EL (cell line): ENCODE measurements at places on chromosomes 7 and 10.

DNA sequence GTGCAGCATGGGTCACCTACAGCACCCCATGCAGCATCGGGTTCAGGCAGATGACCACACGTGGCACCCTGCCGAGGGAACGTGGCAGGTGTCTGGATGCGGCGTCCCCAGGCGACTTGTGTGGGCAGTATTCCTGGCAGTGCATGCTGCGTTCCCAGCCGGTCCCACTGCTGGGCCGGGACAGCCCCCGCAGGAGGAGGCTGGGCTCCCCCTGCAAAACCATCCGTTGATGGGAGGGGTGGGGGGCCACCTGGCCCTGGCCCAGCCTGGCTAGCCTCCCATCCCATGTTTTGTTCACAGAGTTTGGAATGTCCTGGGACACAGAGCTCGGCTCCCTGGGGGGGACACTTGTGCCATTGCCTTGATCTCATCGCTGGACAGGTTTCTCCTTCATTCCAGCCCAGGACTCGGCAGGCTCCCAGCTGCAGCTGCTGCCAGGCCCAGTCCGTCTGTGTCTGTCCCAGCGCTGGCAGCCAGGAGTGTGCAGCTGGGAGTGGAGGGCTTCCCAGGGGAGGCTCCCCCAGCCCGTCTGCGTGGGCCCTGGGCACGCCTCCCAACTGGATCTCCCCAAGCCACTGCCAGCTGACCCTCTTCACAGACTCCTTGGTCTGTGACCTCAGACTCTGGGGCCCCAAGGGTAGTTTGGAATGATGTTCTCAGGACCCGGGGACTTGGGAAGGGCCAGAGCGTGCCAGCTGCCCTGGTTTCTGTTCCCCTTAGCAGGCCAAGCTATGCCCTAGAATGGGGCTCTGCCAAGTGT lies 32.6 kb downstream of the TMEM270 start:
- DNase-seq = no peak

DNA sequence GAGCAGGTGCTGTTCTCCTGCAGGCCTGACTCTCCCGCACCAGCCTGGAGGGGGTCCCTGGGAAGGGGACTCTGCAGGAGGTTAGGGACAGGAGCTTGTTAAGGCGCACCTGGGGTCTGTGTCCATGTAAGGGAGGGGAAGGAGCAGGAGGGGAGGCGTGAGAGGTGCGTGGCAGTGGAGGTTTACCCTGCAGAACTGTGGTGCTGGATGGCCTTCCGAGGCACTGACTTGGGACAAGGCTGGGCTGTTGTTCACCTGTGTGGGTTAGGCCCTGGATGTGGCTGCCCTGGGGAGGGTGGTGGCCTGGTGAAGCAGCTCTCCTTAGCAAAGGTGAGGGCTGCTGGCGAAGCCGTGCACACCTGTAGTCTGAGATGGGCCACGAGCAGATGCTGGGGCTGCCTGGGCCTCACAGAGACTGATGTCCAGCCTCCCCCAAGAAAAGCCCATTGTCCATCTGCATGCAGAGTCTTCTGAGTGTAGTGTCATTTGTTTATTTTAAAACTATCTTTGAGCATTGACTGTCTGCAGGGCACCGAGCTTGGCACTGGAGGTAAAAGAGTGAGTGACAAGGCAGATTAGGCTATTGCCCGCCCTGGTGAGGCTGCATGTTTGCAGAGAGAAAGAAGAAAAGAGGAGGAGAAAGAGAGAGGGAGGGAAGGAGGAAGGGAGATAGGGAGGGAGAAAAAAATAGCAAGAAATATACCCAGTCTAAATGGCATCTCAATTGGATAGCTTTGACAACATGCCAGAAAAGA lies 225.3 kb downstream of the GLRX3 start:
- no peak for DNase-seq

GRCh38 chr7:47795631-47796030 lies 152.6 kb downstream of the PKD1L1 start:
- peak; percentile 92 for DNase-seq

- DNase-seq = no peak
Observed at GRCh38 chr7:23287612-23288011, 11.5 kb upstream of the MALSU1 start.

GRCh38 chr7:17526621-17527020 lies 228.2 kb downstream of the AHR start:
- DNase-seq = no peak

DNA sequence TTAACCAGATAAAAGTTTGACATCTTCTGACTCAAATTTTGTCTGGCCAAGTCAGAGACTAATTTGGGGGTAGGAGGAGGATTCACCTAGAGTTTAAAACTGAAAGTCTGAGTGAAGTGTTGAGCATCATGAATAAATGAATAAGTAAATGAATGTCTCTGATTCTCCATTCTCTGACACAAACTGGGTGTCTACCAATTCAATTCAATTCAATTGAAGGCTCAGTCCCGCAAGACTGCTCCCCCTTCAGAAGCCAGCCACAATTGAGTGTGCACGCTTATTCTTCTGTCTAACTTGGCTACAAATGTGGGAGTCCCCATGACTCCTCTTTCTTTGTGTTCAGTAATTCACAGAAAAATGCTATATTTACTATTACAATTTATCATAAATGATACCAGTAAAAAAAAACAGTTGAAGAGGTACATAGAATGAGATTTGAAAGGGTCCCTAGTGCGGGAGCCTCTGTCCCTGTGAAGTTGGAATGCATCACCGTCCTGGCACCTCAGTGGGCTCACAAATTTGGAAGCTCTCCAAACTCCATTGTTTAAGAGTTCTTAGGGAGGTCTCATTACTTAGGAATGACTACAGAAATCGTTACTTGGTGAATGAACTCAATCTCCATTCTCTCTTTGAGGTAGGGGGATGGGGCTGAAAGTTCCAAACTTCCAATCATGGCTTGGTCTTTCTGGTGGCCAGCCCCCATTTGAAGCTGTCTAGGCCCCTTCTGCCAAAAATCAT lies 243.7 kb upstream of the PHYHIPL start:
- peak; percentile 71 for DNase-seq

- no peak for DNase-seq
Observed at GRCh38 chr7:44720301-44720700, 28.3 kb upstream of the ZMIZ2 start.

GRCh38 chr10:28360175-28360574 lies 57.3 kb upstream of the MPP7 start:
- no peak for DNase-seq

- DNase-seq = no peak
Observed at GRCh38 chr10:11863353-11864109, 40.4 kb downstream of the PROSER2 start.

DNA sequence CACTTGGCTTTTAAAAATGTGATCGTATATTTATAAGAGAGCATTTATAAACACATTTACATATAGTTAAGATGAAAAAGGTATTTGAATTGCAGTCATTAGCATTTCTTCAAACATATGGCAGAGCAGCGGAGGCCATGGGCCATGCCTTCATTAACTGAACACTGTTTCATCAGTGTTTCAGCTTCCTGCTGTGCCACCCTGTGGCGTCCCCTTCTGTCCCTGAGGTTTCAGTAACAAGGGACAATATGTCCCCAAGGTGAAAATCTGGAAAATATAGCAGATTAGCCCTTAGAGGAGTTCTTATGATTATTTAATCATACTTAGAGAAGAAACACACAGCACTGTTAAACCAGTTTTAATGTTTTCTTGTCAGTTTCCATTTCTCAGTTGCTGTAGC lies 577.8 kb downstream of the ETV1 start:
- no peak for DNase-seq

GRCh38 chr10:43109671-43110249 lies 28.5 kb upstream of the CSGALNACT2 start:
- no peak for DNase-seq

DNA sequence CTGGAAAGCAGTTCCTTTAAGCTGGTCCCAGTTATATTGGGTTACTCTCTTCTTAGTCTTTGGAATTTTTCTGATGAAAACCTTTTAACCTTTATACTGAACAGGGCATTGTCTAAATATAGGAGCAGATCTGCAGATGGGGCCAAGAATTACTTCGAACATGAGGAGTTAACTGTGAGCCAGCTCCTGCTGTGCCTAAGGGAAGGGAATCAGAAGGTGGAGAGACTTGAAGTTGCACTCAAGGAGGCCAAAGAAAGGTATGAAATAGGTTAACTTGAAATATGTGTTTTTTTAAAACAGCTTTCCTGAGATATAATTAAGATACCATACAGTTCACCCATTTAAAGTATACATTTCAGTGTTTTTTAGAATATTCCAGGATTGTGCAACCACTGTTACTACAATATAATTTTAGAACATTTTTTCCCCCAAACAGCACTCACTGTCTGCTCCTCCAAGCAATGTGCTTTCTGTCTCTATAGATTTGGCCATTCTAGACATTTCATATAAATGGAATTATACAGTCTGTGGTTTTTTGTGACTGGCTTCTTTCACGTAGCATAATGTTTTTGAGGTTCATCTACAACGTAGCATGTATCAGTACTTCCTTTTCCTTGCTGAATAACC lies 18.9 kb downstream of the OPTN start:
- DNase-seq = no peak

DNA sequence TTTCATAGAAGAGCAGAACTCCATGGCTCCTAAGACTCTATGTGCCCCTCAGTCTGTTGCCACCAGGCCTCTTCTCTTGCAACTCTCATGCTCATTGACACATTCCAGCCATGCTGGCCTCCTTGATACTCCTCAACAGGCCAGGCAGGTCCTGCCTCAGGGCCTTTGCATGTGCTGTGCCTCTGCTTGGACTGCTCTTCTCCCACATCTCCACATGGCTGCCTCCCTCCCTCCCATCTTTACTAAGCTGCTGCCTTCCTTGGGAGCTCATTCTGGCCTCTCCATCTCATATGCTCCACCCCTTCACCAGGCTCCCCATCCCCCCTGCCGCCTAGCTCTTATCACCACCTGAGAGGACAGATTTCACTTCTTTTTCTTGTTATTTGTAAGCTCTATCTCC lies 103.8 kb upstream of the GPR26 start:
- no peak for DNase-seq

DNA sequence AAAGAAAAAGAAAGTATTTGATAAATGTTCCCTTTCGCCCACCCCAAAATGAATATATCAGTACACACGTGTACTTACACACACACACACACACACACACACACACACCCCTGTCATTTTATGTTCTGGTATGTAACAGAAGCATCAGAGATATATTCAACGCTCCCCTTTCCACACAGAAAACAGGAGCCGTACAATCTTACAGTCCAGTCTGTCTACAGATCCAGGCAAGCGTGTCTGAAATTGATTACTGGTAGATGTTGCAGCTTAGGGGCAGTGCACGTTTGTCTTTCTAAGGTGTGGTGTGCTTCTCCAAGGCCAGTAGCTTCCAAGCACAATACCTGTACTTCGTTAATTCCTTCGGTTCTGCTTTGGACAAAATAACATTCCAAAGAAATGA lies 143.7 kb upstream of the RNF32 start:
- no peak for DNase-seq

- DNase-seq = no peak
Observed at GRCh38 chr7:106374437-106374836, 89.7 kb upstream of the NAMPT start.

DNA sequence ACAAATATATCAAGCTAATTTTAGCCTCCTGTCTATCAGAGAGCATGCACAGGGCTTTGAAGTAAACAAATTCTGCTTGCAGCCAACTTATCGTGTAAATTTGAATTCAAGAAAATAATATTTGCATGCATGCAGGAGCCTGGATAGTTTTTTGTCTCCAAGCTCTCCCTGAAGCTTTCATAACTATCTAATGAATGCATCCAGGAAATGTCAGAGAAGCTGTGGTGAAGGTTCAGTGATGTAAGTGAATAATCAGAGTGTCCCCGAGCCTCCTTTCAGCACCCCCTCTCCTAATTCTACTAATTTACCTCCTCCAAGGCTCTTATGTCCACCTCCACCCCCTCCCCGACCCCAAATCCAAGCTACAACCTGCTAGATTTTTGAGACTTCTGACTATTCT lies 172.0 kb upstream of the ZNF32 start:
- no peak for DNase-seq

DNA sequence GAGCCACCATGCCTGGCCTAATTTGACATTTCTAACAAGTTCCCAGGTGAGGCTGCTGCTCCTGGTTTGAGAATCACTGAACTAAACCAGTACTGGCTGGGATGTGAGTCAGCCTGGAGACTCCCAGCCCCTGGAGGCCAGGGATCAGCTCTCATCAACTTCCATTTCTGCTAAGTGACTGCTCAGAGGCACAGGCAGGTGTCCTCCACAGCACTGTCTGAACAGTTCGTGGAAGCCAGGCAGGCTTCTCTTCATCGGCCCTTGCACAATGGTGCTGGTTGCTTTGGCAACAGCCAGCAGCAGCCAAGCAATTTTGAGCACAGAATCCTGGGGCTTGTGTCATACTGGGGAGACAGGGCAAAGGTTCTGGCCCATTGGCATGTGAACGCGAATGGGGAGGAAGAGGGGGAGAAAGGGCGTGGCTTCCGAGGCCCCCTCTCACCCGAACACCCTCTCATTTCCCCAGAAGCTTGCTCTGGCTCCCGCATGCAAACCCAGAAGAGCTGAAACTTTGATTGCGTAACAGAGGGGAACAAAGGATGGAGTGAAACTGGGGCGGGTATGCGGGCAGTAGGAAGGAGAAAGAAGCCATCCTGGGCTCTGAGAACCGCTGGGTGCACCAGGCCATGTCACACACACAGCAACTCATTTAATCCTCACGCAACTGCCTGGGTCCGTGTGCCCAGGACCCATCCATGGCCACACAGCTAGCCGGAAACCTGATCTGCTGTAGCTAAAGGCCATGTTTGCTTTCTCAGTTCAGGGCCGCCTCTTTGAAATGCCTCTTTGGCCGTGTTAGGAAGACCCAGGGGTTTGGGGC lies 9.0 kb upstream of the POR start:
- DNase-seq = peak; percentile 49

- DNase-seq = peak; percentile 90
Observed at GRCh38 chr7:137873979-137874777, 27.4 kb upstream of the DGKI start.

DNA sequence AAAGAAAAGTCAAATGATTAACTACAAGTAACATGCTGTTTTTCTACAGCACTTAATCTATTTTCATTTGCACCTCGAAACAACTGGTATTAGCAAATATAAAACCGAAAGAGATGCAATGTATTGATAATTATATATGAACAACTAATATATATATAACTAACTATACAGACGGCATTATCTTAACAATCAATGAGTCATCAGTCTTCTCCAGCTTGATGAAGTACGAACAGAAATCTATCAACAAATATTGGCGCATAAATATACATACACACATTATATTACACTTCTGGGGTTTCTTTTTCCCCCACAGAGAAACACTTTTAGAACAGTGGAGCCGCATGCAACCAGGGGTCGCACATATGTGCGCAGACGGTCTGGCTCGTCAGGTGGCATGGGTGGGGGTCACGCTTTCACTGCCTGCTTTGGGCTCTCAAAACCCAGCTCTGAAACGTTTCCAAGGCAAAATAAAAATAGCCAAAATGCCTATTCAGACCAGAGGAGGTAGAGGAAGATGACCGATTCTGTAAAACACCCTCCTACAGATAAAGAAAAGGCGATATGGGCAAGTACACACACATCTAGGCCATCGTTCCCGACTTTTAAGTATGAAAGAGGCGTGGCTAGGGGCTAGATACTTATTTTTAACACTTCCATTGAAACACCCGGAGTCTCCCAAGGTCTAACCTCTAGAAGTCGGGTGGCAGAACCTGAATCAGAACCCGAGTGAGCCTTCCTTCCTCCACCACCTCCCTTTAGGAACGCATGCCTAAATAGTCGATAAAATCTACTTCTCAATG lies 1.7 kb downstream of the ARHGAP12 start:
- DNase-seq = peak; percentile 25
